ENCODE measurements at places on chromosomes 11 and 22.

- DNase-seq, result peak; percentile 62
These were observed 1.1 kb downstream of the TAF1D start for GRCh38 chr11:93740031-93740729.

- no peak for DNase-seq
These were observed 1259.6 kb upstream of the TENM4 start for GRCh38 chr11:80700386-80700785.

GRCh38 chr22:45717789-45718188 is 46.2 kb downstream of the ATXN10 start:
- DNase-seq, result no peak

GRCh38 chr11:35784699-35785098 is 122.1 kb downstream of the TRIM44 start:
- no peak for DNase-seq

Data from OCI-LY7 (cell line).